ENCODE measurements at places on chromosomes 11 and 22.

DNA sequence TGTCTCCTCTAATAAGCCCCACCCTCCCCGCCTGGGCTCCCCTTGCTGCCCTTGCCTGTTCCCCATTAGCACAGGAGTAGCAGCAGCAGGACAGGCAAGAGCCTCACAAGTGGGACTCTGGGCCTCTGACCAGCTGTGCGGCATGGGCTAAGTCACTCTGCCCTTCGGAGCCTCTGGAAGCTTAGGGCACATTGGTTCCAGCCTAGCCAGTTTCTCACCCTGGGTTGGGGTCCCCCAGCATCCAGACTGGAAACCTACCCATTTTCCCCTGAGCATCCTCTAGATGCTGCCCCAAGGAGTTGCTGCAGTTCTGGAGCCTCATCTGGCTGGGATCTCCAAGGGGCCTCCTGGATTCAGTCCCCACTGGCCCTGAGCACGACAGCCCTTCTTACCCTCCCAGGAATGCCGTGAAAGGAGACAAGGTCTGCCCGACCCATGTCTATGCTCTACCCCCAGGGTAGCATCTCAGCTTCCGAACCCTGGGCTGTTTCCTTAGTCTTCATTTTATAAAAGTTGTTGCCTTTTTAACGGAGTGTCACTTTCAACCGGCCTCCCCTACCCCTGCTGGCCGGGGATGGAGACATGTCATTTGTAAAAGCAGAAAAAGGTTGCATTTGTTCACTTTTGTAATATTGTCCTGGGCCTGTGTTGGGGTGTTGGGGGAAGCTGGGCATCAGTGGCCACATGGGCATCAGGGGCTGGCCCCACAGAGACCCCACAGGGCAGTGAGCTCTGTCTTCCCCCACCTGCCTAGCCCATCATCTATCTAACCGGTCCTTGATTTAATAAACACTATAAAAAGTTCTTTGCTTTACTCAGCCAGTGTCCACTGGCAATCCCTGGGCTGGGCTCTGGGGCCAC, 14.4 kb downstream of the TSKU start:
- no peak for DNase-seq

DNA sequence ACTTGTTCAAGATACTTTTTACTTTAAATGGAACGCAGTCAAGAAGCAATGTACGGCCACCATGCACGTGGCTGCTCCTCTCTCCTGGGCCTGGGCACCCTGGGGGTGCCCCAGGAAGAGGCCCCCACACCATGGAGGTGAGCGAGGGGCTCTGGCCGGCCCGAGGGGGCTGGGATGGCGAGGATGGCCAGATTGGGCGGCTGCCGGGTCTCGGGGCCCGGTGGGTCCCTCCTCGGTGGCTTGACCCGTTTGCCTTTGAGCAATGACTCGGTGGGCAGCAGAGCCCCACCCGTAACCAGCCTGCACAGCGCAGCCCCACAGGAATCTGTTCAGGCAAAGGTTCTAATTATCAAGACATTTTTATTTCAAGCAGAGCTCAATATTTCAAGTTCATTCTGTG, 167.4 kb downstream of the BRD1 start:
- no peak for DNase-seq

DNA sequence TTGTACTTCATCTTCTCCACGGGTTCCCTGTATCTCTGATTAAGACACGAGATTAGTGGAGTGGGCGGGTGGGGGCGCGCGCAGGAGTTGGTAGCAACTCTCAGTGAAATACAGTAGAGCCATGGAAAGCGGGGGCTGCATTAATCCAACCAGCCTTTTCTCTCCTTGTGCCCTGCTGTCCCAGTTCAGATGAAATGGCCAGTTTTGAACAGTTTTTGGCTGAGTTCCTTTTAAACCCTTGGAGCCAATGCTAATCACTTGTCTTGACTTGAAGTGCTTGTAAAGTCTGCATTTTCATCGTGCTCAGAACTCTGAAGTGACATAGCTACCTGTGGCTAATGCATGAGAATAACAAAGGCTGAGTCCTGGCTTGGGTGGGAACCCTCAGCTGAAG, 734 bp upstream of the TMEM123 start:
- DNase-seq: no peak

DNA sequence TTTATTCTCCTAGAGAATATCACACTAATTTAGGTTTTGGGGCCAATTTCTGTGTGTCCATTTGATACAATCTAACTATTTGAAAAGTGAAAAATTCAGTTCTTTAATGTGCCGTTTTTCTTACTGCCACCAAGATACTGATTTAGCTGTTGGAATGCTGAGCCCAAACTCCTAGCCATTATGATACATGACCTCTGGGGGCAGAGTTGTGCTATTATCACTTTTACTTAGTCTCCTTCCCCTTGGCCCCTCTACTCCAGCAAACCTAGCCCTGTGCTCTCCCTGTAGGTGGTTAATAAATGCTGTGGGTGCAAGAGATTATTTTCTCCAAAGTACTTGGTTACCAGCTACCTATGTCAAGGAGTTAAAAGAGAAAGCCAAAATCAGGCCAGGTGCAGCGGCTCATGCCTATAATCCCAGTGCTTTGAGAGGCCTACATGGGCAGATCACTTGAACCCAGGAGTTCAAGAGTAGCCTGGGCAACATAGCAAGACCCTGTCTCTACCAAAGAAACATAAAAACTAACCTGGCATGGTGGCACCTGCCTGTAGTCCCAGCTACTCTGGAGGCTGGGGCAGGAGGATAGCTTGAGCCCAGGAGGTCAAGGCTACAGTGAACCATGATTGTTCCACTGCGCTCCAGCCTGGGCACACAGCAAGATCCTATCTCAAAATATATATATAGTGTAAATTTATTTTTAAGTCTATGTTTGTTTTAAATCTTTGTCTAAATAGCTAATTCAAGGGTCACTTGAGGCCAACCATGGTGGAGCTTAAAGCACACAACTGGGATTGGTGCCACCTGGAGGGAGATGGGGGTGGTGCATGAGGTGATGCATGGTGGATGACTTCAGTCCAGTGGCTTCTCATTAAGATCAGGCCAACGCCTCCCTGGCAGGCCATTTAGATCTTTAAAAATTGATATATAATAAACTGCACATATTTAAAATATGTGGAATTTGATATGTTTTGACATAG, 193.2 kb upstream of the PLET1 start:
- DNase-seq: no peak

- DNase-seq: no peak
Measured at GRCh38 chr11:61626580-61627380, 45.9 kb upstream of the SYT7 start.

- DNase-seq: no peak
Measured at GRCh38 chr11:82732734-82733443, 775 bp downstream of the FAM181B start.

DNA sequence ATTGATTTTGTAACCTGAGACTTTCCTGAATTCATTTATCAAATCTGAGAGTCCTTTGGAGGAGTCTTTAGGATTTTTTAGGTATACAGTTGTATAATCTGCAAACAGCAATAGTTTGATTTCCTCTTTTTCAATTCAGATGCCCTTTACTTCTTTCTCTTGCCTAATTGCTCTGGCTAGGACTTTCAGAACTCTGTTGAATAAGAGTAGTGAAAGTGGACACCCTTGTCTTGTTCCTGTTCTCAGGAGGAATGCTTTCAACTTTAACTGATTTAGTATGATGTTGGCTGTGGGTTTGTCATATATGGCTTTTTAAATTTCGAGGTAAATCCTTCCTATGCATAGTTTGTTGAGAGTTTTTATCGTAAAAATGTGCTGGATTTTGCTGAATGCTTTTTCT, 227.4 kb downstream of the CSNK2A3 start:
- DNase-seq: no peak

GRCh38 chr11:64357904-64358535, 942 bp upstream of the RPS6KA4 start:
- no peak for DNase-seq

GRCh38 chr11:8584511-8584910, 9.5 kb downstream of the STK33 start:
- no peak for DNase-seq

- no peak for DNase-seq
Measured at GRCh38 chr22:17470880-17471500, 92.3 kb upstream of the SLC25A18 start.

DNA sequence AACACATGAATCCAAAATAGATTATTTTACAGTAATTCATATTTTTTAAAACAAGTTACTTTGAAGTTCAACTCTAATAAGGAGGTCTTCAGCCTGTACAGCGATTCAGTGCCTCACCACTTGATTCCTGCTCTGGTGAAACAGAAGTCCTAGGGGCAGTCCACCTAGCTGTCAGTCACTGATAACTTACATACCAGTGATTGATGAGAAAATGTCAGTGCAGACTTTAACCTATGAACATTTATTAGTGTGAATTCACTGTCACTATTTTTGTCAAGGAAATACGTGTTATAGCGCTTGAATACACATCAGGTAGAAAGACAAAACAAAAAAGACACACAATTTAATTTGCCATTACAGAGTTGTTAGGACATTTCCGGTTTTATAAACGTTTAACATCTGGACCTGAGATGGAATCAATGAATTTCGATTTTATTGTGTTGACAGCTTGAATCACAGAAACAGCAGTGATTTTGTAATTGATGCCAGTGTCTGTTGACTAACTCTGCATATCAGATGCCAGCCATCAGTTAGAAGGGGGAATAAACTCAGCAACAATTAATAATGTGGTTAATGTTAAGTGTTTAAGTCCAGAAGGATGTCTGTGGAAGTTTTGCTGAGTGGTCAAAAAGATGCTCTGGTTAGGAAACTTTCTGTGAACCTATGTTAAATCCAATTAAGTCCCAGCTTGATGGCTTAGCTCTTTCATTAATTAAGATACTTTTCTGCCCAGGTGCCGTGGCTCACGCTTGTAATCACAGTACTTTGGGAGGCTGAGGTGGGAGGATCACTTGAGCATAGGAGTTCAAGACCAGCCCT, 34.5 kb downstream of the ELF5 start:
- no peak for DNase-seq

GRCh38 chr11:69109101-69109500, 46.6 kb upstream of the SMIM38 start:
- DNase-seq: no peak

DNA sequence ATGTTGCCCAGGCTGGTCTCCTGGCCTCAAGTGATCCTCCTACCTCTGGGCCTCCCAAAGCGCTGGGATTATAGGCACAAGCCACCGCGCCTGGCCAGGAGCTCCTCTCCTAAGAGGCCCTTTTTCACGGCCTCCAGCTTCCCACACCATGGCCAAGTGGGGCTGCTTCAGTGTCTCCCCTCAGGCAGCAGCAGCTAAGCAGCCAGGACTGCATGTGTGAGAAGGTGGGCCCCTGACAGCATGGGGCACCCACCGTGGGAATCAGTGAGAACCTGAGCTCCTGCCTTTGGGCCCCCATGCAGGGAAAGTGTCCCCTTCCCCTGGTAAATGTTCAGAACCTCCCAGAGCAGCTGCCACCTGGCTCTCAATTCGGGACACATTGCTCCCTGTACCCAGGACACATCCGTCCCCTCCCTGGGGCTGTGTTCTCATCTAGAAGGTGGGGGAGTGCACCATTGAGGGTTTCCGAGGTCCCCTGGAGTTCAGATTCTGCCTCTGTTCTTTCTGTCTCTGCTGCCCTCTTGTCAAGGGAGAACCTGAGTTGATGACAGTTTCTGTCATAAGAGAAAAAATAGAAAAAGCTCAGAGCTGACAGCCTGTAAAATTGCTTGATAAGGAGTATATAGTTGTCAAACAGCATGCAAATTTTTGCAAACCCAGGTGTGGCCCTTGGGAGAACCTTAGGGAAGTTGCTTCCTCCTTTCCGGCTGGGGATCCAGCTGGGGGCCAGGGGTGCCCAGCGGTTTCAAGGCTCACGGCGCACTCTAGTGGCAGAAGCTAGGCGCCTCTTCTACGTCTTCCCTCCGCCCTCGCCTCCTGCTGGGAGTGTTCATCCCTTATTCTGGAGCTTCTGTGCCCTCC, 29.7 kb downstream of the FAM83F start:
- no peak for DNase-seq

DNA sequence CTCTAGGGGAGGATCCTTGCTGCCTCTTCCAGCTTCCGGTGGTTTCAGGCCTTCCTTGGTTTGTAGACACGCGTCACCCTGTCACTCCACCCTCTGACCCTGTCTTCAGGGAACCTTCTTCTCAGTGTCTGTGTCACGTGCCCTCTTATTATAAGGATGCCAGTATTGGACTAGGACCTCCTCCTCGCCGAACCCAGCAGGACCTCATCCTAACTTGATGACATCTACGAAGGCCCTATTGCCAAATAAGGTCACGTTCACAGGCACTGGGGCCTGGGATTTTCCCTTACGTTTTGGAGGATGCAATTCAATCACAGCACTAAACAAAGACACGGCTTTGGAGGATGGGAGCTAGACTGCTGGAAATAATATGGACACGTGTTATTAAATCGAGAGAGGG, 408.7 kb downstream of the BRD1 start:
- DNase-seq: no peak

DNA sequence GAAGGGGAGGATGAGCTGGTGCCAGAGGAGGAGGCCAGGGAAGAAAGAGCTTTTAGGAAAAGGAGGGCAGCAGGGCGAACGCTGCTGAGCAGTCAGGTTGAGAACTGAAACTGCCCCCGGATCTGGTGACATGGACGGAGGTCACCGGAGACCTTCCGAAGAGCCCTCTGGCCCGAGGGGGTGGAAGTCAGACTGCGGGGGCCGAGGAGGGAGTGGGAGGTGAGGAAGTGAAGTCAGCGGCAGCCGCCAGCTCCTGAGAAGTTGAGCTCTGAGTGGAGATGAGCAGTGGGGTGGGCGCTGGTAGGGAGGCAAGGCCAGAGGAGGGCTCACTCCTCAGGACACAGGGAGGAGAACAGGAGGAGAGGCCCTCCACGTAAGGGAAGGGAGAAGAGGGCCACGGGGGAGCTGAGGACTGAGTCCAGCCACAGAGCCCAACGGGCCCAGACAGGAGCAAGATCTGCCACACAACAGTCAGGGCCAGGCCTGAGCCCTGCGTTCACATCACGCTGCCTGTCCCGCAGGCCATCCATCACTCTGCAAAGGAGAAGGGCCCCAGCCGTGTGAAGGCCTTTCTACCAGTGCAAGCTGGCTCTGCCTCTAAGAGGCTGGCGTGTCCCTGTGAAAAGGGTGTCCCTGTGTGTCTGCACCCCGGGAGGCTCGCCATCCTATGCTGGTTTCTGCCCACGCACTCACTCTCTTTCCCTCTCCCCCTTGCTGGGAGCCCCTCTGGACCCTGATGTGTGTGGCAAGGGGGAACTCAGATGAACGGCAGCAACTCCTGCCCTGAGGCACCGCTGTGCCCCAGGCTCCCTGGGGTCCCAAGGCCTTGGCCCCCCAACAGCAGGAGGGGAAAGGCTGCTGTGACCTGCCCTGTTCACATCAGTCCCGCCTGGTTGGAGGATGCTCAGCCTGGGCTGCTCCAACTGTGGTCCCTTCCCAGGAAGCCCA, 19.0 kb upstream of the LRRC32 start:
- no peak for DNase-seq

DNA sequence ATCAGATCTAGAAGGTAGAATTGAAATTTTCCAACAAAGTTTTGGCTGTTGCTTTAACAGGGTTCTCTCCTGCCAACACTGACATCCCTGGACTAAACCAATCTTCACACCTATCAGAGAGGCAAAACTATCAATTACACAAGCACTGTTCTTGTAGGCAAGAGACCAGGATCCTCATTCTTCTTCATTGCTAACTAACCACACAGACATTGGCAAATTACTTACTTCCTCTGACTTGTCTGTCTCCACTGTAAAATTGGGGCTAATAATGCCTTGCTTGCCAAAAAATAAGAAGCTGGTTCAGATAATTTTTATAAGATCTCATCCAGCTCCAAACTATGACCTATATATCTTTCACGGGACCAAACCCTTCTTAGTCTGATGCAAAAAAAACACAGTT, 93.8 kb upstream of the DDI1 start:
- no peak for DNase-seq
